ENCODE measurements at places on chromosomes 2 and 18.

GRCh38 chr2:207037896-207038295 lies 98.6 kb downstream of the CPO start:
- DNase-seq: no peak

GRCh38 chr2:240898108-240898730 lies 2.3 kb upstream of the MAB21L4 start:
- no peak for DNase-seq

DNA sequence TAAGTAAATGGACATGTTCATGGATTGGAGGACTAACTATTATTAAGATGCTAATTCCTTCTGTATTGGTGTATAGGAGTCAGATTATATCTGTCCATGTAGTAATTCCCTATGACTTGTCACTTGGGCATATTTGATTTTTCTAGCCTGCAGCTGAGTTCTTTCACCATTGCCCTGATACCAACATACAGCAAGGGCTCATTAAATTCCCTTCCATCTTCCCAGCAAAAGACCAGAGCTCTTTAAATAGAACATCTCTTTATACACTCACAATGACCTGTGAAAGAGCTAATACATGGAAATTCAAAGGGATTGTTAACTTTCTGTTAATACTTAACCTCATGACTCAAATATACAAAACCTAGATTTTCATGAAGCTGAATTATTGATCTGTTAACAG lies 492.3 kb upstream of the VRK2 start:
- no peak for DNase-seq

DNA sequence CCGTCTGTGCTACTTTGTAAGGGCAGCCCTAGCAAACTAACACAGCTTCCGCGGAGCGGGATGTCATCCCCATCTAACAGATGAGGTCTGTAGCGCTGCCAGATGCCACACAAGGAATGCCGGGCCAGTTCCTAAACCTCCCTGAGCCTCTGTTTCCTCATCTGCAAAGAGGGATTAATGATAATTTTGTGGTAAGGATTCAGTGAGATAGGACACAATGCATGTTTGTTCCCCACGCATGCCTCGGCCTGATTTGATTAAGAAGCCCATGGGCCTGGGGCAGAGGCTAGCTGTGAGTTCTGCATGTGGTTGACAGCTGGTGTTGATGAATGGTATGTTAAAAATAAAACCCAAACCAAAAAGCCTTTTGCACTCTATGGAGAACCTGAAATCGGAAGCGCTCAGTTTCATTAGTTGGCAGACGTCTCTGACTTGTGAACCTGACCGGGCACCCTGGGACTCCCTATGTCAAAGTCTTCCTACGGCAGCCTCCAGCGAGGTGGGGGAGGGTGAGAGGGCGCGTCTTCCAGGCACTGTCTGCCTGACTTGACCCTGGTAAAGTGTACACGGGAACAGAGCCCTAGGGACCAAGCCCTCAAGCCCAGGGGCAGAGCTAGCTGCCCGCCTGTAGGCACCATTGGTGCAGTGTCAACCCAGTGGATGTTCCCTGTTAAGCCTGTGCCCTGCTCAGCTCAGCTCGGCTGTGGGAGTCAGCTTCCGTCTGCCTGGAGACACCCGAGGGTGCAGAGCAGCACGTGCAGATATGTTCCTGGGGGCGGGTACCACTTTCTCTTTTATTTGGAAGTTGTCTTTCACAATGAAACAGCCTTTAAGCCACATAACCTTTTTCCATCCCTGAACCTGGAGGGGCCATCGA lies 14.8 kb upstream of the INHBB start:
- no peak for DNase-seq

DNA sequence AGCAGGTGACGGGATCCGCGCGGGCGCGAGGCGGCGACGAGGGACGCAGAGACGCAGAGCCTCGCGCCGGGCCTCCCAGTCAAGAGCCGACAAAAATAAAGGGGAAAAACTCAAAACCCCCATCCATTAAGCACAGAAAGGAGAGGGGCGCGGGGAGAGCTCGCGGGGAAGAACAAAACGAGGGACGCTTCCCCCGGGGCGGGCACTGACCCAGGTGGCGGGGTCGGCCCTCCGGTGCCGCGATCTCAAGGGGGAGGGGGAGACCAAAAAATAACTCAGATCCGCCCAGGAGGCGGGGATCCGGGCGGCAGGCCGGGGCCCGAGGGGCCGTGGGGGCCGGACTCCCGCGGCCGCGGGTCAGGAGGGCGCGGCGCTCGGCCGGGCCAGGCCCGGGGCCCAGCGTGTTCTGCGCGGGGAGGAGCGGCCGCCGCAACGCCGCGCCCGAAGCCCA lies 597 bp downstream of the RNF103 start:
- DNase-seq: peak; percentile 46

GRCh38 chr2:239994086-239994485 lies 31.1 kb downstream of the NDUFA10 start:
- DNase-seq: no peak

GRCh38 chr2:38945911-38946310 lies 56.2 kb downstream of the ARHGEF33 start:
- DNase-seq: no peak

GRCh38 chr2:233148354-233148753 lies 88.2 kb downstream of the INPP5D start:
- DNase-seq: no peak

- DNase-seq: peak; percentile 68
Observed at GRCh38 chr2:153478289-153479261, at the start of gene RPRM. TSS of gene RPRM (minus strand) at chr2:153478762. CDS start at chr2:153478565, 197 bp downstream.

- DNase-seq: no peak
Observed at GRCh38 chr18:46794607-46795006, 37.8 kb upstream of the ST8SIA5 start.

GRCh38 chr2:101145406-101145805 lies 5.8 kb downstream of the TBC1D8 start:
- DNase-seq: no peak

GRCh38 chr2:15579641-15580040 lies 12.0 kb upstream of the DDX1 start:
- DNase-seq: no peak

DNA sequence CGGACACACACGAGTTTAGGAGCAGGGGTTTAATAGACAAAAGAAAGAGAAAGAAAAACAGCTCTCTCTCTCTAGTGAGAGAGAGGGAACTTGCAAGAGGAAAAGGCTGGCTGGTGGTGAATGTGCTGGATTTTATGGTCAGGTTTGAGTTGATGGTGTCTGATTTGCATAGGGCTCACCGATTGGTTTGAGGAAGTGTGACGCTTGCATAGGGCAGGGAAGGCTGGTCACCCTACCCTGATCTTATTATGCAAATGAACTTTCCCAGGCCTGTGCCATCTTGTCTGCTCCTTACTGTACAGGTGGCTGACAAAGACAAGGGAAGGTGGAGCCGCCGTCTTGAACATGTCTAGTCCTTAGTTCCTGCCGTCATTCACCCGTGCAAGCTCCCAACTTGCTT lies 408.9 kb downstream of the RIT2 start:
- DNase-seq: no peak
